ENCODE measurements at places on chromosomes 1 and 21.

DNA sequence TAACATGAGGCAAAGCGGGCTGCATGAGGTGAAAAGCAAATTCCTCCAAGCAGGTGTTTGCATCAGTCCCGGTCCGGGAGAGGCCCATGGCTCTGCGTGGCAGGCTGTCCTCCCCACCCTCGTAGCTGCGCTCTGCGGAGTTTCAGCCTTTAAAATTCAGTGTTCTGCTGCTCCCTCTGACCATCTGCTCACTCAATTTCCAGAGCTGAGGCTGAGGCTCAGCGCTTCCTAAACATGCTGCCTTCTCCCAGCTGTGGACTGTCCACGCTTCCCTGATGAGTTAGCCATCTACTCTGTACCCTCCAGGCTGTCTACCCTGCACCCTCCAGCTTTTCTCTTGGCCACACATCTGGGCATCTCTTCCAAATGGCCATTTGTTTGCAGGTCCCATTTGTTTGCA is 87.7 kb downstream of the KCNJ6 start:
- no peak for DNase-seq

DNA sequence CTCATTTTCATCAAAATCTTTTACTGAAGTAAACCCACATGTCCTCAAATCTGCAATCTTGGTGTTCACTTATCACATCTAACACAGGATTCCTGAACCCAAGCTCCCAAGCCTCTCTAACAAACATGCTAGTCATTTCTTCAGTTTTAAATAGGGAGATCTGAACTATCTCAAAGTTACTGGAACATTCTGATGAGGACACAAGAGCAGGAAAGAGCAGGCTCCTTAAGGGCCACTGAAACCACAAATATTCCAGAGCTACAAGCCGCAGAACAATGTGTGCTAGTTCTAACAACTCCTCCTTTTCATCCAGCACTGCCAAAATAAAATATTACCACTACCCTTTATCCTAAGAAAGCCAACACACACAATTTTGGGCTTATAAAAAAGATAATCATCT is 38.9 kb downstream of the WARS2 start:
- DNase-seq = no peak

- DNase-seq = no peak
Observed at GRCh38 chr1:149915429-149916192, 2.0 kb downstream of the SV2A start.

DNA sequence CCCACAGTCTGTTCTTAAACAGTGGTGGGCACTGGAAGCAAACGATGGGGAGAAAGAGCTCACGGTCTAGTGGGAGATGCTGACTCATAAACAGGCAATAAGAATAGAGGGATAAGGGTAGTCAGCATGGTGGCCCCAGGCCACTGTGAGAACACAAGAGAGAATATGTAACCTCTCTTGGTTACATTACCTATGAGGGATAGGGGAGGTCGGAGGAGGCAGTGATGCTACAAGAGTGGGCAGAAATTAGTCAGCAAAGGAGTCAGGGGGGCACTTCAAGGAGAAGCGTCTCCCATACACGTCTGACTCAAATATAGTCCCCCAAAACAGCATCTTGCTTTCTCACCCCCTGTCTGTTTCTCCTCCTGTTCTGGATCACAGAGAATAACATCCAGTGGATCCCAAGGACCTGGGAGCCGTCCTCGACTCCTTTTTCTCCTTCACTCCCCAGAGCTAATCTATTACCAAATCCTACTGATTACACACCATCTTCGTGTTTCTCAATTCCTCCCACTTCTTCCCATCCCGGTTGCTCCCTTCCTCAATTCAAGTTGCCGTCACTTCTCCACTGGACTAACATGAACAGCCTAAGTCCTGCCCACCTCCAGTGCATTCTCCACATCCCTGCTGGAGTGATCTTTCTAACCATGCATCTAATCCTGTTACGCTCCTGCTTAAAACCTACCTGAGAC is 2.1 kb downstream of the SLAMF8 start:
- DNase-seq = no peak

- no peak for DNase-seq
Observed at GRCh38 chr1:101124405-101124804, 98.8 kb upstream of the DPH5 start.

DNA sequence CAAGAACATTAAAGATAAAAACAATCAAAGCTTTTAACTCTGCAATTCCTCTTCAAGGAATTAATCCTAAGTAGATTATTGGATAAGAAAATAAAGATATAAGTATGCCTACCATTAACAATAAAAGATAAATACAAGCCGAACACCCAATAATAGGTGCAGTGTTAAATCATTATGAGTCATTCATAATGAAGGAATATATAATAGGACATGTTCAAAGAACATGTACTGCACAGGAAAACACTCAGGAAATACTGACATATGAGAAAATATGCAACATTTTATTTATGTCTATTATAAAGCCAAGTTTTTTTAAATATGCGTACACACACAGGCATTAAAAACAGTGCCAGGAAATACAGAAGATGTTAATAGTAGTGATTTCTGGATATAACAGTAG is 11.1 kb upstream of the EXO1 start:
- no peak for DNase-seq

DNA sequence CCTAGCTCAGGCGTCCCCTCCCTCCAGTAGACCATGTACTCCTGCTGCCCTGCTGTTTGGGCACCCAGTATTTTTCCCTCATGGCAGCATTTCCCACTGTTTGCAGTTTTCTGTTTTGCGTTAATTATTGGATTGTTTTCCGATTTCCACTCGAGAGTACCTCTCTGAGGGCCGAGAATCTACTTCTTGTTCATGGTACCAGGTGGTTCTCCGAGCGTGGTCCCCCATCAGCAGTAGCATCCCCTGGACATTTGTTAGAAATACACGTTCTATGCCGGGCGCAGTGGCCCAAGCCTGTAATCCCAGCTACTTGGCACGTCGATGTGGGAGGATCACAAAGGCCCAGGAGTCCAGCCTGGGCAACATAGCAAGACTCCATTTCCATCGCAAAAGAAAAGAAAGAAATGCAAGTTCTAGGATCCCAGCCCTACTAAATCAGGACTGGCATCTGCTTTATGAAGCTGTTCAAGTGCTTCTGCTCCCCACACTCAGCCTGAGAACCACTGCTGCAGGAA is 690 bp downstream of the RRP1 start:
- no peak for DNase-seq
